ENCODE measurements at places on chromosomes 12 and 14.

DNA sequence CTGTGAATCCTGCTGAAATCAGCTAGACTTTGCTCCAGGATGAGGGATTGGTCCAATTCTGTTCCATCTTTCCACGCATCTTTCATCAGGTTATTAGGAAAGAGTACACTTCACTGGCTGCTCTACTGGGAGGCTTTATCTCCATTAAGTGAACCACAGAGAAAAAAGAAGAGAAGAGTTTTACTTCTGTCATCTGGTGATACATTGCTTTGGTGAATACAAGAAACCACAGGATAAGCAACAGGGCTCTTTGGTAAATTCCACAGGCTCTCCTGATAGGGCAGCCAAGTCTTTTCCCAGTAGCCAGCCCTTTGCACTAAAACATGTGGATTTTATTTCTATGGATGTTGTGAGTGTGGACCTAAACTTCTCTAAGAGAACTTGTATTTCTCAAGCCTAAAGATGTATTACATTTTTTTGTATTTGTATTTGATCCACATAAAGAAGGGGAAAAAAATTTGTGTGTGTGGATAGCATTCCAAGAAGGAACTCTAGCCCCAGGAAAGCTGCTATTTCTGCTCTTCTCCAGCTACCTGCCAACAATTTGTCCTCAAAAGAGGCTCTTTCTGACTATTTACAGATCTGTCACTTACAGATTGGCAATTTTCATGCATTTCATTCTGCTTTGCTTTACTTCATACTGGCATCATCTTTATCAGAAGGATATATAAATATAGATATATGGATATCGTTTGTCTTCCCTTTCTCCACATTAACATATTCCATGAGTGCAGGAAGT, 1117.6 kb upstream of the TMEM132C start:
- no peak for DNase-seq

DNA sequence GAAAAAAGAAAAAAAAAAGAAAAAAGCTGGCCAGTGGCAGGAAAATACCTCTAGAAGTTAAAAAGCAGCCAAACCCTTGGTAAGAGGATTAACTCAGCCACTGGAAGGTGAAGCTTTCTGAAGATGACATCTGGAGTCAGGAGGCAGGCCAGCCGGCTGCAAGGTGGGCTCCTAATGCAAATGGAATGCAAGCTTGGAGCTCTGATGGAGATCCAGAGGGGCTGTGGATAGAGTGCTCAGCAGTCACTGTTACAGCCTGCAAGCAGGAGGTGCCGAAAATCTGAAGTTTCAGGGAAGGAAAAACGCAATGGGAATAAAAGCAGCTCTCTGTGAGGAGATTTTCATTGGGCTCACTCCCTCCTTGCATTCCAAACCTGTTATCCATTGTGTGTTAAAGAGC, 41.0 kb downstream of the GSC start:
- no peak for DNase-seq

GRCh38 chr14:105622329-105622955, 96.1 kb downstream of the TMEM121 start:
- DNase-seq, result no peak

GRCh38 chr12:80714055-80714454, 2.7 kb upstream of the MYF5 start:
- DNase-seq, result no peak

DNA sequence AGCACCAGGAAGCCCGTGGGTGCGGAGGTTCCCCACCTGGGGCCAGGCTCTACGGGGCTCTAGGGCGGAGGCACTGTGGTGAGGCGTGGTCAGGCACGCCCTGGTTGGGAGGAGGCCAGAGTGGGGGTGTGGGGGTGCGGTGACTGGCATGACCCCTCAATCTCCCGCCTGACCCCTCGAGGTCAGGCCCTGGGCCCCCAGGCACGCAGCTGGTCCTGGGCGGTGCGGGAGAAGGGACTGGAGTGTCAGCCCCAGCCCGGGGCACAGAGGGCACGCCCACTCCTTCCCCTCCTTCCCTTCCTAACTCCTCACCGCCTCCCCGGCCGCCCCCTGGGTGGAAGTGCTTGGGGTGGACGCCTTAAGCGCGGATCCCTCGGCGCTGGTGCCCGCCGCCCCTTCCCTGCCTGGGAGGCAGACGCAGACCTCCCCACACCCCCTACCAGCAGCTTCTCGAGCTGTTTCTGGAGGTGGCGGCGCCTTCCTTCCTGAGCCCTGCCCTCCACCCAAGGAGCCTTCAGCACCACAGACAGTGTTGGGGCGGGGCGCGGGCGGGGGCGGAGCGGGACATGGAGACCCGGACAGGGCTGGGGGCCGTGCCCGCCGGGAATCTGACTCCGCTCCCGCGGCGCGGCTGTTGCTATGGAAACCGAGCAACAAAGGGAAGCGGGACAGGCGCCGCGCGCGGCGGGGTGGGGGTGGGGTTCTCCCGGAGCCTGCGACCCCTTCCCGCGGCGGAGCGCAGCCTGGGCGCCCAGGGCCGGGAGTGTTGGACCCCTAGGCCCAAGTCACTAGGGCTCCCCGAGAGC, 741 bp upstream of the CRIP2 start:
- DNase-seq, result peak; percentile 49

- no peak for DNase-seq
These were observed 211.3 kb downstream of the TMEM121 start for GRCh38 chr14:105737504-105738246.

- no peak for DNase-seq
These were observed 168.2 kb downstream of the EPS8 start for GRCh38 chr12:15620741-15621539.

GRCh38 chr12:13000925-13001774, 1.1 kb upstream of the HEBP1 start:
- DNase-seq, result no peak

GRCh38 chr12:57603815-57604453, 690 bp upstream of the DTX3 start:
- DNase-seq, result no peak

DNA sequence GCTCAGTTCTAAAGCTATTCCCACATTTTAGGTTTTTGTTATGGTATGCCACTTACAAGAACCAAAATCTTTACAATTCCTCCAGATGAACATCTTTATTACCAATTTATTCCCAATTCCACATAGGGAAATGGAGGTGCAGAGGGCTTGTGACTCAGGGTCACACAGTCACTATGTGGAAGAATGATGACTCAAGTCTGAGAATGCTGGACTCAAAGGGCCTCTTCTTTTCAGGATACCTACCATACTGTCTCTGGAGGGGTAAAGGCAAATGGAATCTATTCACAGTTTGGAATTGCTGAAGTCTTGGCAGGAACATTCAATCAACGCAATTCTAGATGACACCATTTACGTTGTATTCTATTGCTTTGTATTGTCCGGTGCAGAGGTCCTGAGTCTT, 48.2 kb upstream of the MANSC4 start:
- DNase-seq, result no peak

DNA sequence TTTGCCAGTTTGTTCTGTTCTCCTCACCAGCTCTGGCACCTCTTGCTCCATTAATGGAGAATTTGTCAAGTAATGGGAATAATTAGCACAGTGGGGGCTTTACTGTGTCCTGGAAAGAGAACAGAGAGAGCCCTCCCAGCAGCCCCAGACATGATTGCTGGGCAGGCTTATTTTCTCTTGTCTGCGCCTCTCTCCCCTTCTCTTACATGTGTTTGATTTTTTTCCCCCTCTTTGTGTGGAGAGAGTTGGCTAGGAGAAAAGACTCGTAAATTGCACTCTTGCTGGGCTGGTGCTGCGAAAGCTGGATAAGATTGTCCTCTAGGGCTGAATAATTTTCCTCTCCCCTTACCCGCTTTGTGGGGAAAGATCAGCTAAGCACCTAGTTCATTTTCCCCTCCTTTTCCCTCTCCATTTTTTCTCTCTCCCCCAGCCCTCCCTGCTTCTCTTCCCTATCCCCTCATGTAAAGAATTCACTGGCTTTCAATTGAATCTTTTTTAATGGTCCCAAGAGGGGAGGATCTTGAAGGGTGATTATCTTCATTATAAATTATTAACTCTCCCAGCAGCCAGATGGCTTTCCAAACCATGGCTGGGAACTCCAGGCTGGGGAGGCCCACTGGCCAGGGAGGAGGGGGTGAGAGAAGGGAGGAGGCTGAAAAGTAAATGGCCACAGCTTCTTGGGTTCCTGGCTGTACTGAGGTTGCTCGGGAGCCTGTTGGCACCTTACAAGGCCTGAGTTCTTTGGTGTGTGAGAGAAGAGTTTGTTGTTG, 62.2 kb downstream of the NRXN3 start:
- no peak for DNase-seq

DNA sequence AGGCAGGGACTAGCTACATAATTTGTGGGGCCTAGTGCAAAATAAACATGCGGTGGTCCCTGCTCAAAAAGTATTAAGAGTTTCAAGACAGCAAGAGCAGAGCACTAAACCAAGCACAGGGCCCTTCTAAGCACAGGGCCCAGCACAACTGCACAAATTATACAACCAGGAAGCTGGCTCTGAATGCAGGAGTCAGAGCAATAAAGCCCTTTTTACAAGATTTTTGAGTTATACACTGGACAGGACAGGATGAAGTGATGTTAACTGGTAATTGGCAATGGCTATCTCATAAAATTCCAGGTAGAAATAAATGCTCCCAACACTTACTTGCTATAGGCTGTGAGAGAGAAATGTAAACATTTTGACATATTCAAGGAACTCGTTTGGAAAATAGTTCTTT, 86.2 kb upstream of the GPHB5 start:
- no peak for DNase-seq

- no peak for DNase-seq
These were observed 24.2 kb upstream of the REP15 start for GRCh38 chr12:27672051-27672450.

- no peak for DNase-seq
These were observed 283.7 kb downstream of the FBXL14 start for GRCh38 chr12:1310653-1311052.

GRCh38 chr12:49428793-49429192, 61.5 kb downstream of the SPATS2 start:
- DNase-seq, result no peak

DNA sequence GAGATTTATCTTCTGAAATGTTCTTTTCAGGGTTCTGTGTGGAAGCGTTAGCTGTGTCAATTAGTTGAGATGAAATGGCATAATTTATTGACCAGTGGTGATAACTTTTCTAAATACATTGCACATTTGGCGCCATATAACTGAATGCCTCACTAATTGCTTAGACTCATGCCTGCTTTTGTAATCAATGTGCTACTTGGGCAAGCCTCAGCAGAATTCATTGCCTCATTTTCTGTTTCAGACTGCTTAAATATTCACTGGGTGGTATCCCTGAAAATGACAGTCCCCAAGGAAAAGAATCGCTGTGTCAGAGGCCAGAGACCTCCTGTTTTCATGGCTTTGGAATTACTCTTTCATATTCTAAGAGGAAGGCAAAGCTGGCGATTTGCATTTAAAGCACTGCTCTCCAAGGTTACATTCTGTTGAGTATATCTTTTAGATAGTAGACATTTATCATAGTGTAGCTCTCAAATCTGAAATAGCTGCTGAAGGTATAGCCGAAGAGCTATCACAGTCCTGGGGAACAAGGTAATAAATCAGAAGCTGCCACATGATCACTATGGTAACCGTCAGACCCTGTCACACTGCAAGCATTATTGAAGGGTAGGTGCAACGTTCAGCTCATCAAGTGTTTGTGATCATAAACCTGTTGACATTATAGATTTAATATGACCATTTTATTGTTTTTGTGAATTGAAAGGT, 297.3 kb upstream of the E2F7 start:
- no peak for DNase-seq

GRCh38 chr12:12010277-12011039, 60.3 kb upstream of the BCL2L14 start:
- DNase-seq, result no peak

- no peak for DNase-seq
These were observed 1.5 kb downstream of the CALM1 start for GRCh38 chr14:90398315-90398839.

DNA sequence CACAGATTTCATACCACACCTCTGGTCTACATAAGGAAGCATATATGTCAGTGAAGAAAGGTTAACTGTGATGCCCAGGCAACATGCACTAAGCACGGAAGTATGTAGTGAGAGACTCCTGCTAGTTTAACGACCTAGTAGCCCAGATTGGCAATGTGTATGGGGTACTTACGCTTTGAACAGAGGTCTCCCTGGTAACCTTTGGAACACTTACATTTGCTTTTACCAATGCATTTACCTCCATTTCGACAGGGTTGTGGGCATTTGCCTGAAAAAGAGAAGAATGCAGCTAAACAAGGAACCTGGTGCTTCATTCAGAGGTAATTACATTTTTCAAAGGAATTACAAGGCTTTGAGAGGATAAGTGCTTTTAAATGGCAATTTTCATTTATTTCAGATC, 65.2 kb downstream of the WIF1 start:
- DNase-seq, result no peak

DNA sequence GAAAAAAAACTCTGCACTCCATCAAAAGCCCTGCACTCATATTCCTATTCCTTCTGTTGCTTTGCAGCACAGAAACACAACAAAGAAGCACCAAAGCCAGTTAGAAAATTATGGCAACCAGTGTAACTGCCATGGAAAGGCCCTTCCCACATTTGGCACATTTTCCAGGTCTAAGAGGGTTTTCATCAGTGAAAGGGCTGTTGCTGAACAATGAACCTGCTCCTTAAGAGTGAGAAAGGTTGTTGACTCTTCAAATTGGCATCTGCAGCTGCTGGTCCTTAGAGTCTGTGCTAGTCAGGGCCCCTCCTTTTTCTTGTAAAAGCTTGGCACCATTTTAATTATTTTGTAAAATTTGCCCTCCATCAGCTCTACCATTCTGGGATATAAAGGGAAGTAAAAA, 378.7 kb upstream of the KITLG start:
- no peak for DNase-seq

DNA sequence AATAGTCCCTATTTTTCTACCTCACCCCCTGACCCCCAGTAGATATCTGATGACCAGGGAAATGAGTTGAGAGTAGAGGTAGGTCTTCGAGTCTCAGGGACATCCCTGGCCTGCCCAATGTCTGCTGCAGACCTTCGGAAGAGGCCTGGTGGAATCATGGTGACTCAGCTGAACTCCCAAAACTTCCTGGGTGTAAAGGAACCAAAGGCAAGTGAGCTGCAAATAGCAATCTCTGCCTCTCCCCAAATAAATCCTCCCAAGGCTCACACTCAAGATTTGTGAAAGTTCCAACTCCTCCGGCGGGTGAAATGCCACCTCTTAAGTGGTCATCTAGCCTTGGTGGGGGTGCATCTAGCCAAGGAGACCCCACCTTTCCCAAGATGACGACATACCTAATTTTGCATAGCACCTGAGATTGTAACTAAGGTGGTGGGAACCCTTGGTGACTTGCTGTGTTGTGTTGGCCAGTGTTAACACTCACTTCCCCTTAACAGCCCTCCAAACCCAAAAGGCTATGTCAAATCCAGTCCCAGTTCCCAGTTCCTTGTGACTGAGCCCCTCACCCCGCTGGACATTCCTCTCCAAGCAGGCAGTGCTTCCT, 6.3 kb downstream of the ZFP36L1 start:
- DNase-seq, result no peak

DNA sequence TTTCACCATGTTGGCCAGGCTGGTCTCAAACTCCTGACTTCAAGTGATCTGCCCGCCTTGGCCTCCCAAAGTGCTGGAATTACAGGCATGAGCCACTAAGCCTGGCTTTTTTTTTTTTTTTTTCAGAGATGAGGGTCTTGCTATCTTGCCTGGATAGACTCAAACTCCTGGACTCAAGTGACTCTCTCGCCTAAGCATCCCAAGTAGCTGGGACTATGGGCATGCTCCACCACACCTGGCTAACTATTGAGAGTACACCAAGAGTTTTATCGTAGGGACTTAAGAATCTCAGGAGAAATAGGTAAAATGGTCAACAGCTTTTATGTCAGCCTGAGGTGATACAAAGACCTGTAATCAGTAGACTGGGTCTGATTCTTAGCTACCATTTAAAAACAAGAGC, 31.2 kb upstream of the SIX1 start:
- DNase-seq, result no peak

GRCh38 chr12:13425766-13426165, 229.2 kb downstream of the EMP1 start:
- no peak for DNase-seq
